Renal cortex interstitium (tissue), 15 donors: ENCODE measurements at places on chromosomes 3 and 15.
A peak's percentile ranks its signal among the peaks of the same experiment; 100 is the strongest.

DNA sequence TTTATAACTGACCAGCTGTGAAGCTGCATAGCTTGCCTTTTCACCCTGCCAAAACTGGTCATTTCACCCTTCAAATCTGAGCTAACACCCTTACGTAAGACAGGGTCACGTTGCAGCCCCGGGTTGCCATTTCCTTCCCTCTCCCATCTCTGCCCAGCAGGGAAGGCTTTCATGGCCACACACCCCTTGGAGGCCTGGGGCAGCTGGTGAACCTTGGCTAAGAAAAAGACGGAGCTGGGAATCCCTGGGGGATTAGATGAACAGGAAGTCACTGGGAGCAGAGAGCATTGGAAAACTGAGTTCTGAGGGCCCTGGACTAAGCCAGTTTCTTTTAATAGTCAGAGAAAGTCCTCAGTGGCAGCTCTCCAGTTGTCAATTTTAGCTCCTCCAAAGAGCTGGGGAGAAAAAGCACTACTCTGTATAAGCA lies 67.8 kb downstream of the TTC23 start:
- no peak for DNase-seq

GRCh38 chr3:65894679-65895453 lies 143.9 kb downstream of the MAGI1 start:
- no peak for DNase-seq

DNA sequence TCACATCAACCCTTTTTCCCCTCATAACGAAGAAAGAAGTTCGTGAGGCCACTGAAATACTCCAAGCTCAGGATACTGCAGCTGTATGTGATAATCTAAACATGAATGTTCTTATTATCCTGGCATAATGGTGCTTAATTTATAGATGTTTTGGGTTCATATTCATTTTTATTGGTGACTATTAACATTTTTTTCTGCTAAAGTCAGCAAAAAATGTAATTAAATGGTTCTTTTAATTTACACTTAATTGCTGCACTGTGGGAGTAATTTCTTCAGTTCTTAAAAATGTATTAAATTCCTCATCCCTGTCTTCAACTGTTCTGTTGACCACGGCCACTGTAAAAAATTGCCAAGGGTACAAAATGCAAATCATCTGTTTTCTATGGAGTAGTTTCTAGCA lies 95.6 kb downstream of the CDIN1 start:
- DNase-seq = no peak

- no peak for DNase-seq
Observed at GRCh38 chr15:26294059-26294689, 431.0 kb upstream of the ATP10A start.

- DNase-seq = no peak
Observed at GRCh38 chr3:162213956-162214355, 717.3 kb downstream of the OTOL1 start.

GRCh38 chr3:180913581-180914404 lies 1.3 kb downstream of the FXR1 start:
- DNase-seq = peak; percentile 14

DNA sequence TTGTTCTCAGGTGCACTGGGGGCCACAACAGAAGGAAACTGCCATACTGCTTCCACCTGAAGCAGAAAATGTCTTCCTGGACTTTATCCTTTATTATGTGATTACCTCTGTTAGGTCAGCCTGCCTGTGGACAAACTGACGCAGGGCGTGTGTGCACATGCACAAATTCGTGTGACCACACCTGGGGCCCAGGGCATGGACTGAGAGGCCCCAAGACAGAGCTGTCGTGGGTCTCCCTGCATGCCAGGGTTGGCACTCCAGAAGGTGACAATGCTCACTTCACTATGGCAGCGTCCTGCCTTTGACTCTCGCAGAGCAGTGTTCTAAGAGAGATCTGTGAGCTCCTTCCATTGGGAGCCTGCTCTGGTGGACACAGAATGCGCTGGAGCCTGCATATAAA lies 34.5 kb downstream of the CCDC12 start:
- no peak for DNase-seq

GRCh38 chr15:89487791-89488190 lies 8.6 kb downstream of the RHCG start:
- DNase-seq = no peak

DNA sequence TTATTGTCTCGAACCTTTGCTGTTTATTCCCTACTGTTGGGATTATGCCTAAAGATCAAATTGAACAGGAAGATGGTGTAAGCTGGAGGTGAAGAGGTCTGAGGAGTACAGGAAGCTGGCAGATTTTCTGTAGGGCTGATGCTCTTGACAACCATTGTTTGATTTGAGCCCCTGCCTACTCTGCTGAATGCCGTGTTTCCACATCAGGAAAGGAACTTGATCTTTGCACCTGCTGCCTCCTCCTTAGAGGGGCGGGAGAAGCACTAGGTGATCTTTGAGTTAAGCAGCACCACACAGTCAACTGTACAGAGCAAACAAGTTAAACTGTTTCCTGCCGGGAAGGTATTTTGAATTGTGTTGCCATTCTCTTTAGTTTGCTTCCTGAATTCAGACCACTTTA lies 364.6 kb upstream of the EPHA6 start:
- no peak for DNase-seq

GRCh38 chr3:171972871-171973348 lies 66.5 kb upstream of the FNDC3B start:
- DNase-seq = no peak

GRCh38 chr3:84835366-84835765 lies 123.4 kb upstream of the CADM2 start:
- no peak for DNase-seq

GRCh38 chr3:129687586-129688125 lies 81.2 kb upstream of the PLXND1 start:
- DNase-seq = no peak

- no peak for DNase-seq
Observed at GRCh38 chr3:190388703-190389102, 740 bp downstream of the CLDN16 start.

DNA sequence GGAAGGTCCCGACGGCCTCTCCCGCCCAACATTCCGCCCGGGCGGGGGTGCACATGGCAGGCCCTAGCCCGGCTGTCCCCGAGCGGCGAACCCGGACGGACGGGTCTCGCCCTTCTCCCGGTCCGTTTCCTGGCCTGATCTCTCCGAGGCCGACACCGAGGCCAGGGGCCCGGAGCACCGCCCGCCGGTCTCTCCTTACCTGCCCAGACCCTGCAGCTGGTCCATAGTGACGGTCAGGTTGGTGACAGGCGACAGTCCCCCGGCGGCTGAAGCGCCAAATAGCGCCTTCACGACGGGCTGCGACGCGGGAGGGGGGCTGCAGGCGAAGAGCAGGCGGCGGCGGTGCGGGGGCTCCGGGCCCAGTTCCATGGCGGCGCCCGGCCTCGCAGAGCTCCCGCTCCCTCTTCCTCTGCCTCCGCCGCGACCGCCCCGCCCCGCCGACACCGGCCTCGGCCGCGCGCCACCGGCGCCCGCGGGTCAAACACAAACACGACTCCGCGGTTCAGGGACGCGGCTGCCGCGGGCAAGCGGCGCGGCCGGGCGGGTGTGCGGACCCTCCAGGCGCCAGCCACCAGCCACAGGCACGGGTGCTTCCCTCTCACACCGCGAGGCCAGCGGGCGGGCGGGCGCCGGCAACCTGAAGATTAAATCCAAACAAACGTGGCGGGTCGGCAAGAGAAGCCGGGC lies 495 bp downstream of the CDC25A start:
- no peak for DNase-seq

DNA sequence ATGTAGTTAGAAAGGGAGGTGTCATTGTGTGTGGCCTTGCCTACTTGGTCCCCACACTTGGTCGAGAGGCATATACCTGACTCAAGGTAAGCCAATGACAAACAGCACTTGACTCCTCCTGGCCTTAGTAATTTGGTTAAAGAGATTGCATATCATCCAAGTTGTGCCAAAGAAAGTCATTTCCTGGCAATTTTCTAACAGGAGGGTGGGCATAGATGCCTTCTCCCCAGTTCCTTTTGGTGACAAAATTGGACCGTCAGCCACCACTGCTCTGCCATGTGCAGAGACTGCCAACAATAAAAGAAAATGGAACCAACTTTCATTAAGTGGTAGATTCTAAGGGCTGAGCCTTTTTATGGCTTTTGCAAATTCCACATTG lies 7.9 kb upstream of the LEKR1 start:
- no peak for DNase-seq

GRCh38 chr3:159829056-159829455 lies 159.6 kb upstream of the IL12A start:
- DNase-seq = no peak

GRCh38 chr3:131807822-131808221 lies 227.0 kb downstream of the CPNE4 start:
- no peak for DNase-seq

DNA sequence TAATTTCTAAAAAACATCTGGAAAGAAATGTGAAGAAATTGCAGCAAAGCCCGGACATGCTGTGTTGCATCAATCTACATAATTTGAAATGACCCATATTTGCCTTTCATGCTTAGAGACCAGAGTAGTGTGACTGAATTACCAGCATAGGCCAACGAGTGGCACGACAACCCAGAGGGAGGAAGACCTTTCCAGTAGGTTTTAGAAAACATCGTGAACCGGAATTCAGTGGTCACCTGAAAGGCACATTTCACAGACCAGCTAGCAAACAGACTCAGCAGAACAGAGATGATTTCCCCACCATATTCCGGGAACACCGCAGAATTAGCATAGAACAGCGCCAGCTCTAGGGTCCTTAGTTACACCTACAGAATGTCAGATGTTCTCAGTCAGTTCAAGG lies 620.0 kb upstream of the ZNF385D start:
- DNase-seq = no peak

GRCh38 chr3:170867143-170867937 lies 2.7 kb downstream of the RPL22L1 start:
- no peak for DNase-seq

GRCh38 chr3:195060531-195061291 lies 210.2 kb downstream of the XXYLT1 start:
- DNase-seq = no peak

GRCh38 chr3:164791263-164791662 lies 287.0 kb downstream of the SI start:
- no peak for DNase-seq

DNA sequence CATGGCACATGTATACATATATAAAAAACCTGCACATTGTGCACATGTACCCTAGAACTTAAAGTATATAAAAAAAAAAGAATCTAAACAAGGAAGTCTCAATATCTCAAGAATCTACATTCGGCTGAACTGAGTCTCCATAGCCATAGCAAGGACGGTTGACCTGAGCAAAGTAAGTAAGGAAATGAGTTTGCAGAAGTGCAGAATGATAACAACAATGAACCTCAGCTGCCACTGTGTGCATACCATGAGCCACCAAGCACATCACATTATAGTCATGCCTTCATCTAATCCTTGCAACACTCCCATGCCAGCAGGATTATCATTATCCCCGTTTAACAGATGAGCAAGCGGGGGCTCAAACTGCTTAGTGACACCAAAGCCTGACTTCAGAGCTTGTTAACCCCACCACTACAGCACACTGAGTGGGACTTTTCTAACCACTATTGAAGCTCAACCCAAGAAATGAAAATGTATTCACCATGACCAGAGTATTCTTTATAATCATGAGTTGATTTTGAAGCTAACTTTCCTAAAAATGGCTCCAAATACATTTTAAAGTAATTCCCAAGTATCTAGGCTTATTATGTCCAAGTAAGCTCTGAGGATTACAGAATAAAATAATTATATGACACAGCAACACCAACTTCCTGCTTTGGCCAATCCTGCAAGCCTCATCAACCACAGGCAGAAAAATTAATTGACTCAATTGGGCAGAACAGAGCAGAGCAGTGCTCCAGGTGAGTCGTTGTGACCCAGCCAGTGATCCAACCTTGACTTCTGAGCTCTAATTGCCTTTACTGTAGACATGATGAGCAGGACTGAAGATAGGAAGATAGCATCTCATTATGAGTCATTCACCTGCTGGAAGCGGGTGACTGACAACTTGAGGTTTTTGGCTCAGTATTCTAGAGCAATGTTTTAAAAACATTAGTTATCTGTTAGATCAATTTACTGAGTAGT lies 47.3 kb upstream of the IL12A start:
- no peak for DNase-seq

DNA sequence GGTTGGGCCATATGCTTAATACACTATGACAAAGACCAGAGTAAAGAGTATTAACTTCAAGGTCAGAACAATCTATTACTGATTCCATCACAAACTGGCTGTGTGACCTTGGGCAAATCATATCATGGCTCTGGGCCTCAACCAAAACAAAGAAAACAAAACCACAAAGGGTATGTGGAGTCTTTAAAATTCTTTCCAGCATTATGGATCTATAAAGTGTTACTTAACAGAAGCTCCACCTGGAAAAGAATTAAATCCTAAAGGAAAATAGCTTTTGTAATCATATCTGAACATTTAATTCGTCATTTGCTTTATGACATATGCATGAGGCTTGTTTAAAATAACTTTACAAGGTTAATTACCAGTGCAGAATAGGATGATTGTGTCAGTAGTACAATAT lies 265.5 kb downstream of the SATB1 start:
- no peak for DNase-seq

DNA sequence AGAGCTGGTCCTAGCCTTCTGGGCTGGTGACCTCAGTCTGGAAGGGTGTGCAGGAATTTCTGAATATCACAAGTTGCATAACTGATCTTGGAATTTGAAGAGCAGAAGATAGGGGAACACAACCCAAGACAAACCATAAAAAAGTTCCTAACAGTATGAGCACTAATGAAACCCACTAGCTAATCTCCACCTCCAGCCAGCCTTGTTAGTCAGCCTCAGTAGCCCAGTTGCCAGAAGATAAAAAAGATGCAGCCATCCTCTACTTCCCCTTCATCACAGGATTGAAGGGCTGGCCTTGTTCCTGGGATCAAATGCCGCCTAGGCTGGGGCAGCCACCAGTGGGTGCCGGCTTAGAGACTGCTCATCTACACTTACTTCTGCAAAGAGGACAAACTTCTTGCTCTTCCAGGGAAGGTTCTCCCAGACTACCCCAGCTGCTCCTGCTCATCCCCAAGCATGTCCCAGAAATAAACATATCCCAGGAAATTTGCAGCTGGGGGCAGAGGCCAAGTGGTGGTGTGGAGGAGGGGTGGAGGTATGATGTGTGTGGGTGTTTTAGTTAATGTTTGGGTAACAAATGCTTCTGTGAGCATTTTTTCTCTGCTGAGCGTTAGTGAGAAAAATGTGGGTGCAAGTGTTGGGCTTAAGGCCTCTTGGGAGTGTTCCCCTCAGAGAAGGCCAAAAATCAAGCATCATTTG lies 9.2 kb upstream of the ITGA11 start:
- DNase-seq = no peak

DNA sequence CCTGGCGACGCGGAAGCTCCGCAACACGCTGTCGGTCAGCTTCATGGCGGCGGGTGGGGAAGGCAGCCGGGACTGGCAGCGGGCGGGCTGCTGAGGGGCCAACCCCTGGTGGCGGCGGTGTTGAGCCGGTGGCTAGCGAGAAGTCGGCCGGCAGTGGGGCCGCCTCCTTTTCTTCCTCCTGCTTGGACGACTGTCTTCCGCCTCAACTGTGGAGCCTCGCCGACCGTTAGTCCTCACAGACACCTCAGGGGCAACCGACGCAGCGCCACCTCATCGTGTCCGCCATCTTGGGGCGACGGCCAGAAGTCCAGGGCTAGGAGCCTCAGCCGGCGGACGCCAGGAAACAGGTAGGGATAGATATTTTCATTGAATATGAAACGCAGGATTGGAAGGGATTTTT lies 875.1 kb downstream of the NSUN3 start:
- DNase-seq = no peak

- DNase-seq = no peak
Observed at GRCh38 chr3:38968891-38969290, 82.9 kb downstream of the SCN11A start.
